ENCODE measurements at places on chromosomes 11 and 22.
A peak's percentile ranks its signal among the peaks of the same experiment; 100 is the strongest.

DNA sequence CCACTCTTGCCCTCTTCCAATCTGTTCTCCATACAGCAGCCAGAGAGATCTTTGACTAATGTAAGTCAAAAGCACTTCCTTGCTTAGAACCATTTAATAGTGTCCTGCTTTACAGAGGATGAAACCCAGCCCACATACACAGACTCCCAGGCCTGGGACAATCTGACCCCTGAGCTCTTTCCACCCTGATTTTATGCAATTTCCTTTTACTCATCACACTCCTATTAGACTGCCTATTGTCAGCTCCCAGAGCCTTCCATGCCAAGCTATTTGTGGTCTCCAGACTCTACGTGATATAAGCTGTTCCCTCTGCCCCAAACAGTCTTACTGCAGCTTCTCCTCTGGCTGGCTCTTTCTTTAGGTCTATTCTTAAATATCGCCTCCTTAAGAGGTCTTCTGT, 28.1 kb downstream of the ME3 start:
- DNase-seq, result no peak

- DNase-seq, result no peak
These were observed 185.4 kb downstream of the AASDHPPT start for GRCh38 chr11:106262852-106263251.

GRCh38 chr11:57873196-57873911, 111.8 kb downstream of the CTNND1 start:
- no peak for DNase-seq

GRCh38 chr11:93614173-93614722, 47.2 kb upstream of the CEP295 start:
- DNase-seq, result no peak

- no peak for DNase-seq
These were observed 24.0 kb downstream of the LMO1 start for GRCh38 chr11:8239536-8240228.

DNA sequence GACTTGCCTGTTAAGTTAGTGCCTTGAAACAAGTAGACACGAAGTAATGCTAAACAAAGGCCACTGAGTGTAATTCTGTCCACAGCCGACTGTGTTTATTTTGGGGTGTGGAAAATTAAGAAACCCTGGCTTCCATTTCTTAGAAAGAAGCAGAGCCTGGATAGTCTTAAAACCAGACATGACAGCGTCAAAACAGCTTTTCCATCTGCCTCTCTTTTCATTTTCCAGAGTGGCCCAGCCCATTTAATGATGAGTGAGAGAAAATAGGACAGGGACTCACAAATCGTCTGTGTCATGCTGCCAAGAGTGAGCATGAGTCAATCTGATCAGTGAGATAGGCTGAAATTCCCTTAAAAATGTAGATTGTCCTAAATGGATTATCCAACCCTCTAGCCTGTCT, 485.9 kb downstream of the JRKL start:
- DNase-seq, result no peak

- DNase-seq, result peak; percentile 63
These were observed 2.3 kb downstream of the IRF7 start for GRCh38 chr11:613369-613968.

GRCh38 chr11:72576243-72576595, 98.0 kb downstream of the PDE2A start:
- no peak for DNase-seq

DNA sequence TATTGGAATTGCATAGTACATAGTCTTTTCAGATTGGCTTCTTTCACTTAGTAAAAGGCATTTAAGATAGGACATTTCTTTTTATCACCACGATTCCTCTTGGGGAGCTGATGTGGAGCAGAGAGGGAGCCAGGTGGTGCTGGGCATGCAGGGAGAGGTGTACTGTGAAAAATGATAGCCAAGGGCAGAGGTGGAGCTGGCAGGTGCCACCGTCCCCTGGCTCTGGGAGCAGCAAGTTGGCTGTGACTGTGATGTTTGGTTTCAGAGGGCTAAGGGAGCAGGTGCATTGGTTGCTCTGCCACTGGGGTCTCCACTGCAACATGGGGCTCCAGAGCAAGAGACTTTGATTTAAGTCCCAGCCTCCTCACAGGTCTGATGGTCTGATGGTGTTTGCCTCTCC, 16.5 kb downstream of the SGSM1 start:
- no peak for DNase-seq

DNA sequence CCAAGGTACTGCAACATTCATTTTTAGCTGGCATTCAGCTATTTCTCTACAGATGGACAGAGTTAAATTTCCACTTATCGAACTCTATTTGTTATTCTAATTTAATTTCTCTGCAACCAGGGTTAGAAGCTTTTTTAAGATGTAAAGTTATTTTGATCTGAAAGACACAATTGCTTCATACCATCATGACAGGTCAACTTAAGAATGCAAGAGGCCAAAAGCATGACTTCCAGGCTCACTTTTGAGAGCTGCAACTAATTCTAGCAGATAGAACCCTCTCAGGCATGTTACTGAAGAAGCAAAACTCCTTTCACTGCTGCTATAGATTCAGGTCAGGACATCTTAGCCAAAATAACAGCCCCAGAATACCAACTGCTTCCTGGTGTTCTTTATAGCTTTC, 86.5 kb upstream of the GALNT18 start:
- DNase-seq, result no peak

DNA sequence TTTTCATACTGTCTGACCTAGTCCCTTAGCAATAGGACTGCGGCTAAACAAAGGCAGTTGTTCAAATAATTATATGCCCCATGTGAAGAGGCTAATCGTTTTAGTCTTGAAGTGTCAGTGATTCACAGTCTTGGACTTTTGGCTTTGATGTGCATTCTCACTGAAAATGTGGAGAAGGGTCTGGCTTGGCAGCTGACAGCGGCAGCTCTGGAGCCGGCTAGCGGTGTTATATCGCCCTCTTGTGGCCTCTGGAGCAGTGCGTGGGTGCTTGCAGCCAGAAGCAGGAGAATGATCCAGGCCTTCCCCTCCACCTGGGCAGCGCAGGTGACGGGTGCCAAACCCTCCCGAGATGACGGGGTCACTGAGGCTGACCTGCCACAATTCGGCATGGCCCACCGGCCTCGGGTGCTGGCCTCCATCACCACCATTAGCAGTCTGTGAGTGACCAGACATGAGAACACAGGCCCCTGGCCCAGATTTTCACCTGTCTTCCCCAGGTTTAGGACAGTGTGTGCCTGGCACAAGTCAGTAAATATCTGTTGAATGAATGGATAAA, 90.3 kb upstream of the PITPNB start:
- DNase-seq, result peak; percentile 63

- no peak for DNase-seq
These were observed 25.1 kb downstream of the ADM start for GRCh38 chr11:10329935-10330334.

DNA sequence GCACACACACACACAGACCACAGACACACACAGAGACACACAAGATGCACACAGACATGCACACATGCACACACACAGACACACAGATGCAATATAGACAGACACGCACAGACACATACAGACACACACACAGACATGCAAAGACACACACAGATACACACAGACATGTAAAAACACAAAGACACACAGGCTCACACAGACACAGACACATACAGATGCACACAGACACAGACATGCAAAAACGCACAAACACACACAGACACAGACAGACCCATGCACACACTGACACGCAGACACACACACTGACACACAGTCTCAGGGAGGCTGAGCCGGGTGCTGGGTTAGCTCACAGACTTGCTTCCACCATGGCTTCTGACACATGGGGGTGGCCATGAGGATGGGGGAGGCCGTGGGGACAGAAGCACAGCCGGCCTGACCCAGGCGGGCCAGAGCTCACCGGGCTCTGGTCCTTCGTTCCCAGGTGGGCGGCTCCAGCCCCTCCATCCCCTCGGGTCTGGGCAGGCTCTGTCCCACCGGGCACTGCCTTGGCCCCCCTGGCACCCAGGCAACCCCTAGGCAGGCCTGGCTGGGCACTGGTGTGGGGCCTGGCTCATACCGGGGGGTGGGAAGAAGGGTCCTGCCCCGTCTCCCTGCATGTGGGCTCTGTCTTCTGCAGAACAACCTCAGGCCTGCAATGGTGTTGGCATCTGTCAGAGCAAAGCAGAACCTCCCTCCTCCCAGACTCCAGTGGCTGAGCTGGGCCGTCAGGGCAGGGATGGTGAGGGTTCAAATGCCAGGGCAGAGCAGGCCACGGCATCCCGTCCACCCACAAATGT, 1489.5 kb downstream of the BRD1 start:
- no peak for DNase-seq

- no peak for DNase-seq
These were observed 72.9 kb downstream of the CTTN start for GRCh38 chr11:70471254-70471653.

DNA sequence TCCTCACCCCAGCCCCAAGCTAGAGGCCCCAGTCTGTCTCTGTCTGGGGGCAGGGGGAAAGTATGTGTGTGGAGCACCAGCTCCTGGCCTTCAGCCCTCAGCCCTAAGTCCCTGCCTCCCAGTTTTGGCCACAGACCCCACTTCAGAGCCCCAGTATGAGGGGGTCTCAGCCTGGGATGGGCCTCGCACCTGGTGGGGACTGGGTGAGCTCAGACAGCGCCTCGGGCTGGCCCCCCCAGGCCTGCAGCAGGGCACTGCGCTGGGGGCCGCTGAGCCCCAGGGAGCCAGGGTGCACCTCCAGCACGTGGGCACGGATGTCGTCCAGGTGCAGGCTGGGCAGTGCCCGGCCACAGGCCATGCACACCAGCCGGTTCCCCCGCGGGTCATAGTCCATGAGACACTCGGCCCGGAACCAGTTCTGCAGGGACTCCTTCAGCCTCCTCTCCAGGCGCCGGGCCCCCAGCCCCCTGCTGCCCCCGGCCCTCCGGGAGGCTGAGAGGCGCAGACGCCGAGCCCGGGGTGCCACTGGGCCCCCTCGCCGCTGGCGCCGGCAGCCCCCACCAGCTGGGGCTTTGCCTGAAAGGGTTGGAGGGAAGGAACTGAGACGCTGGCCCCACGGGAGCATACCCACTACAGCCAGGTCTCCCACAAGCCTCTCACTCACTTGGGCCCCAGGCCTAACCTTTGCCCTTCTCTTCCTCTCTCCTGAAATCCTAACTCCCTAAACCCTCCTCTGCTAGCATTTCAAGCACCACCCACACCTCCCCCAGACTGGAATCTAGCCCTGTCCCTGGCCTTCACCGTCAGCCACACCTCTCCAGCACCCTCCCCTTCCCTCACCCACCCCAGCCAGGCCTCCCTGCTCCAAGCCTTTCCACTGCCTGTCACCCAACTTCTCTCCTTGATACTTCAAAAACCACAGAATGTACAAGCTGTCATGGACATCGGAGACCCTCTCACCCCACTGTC, 3.6 kb downstream of the ZFTA start:
- no peak for DNase-seq

- no peak for DNase-seq
These were observed 66.3 kb downstream of the C11orf91 start for GRCh38 chr11:33634291-33634834.

GRCh38 chr11:45896422-45896984, 10.6 kb downstream of the FREY1 start:
- DNase-seq, result no peak

GRCh38 chr11:79437278-79437980, 3.4 kb downstream of the TENM4 start:
- no peak for DNase-seq

DNA sequence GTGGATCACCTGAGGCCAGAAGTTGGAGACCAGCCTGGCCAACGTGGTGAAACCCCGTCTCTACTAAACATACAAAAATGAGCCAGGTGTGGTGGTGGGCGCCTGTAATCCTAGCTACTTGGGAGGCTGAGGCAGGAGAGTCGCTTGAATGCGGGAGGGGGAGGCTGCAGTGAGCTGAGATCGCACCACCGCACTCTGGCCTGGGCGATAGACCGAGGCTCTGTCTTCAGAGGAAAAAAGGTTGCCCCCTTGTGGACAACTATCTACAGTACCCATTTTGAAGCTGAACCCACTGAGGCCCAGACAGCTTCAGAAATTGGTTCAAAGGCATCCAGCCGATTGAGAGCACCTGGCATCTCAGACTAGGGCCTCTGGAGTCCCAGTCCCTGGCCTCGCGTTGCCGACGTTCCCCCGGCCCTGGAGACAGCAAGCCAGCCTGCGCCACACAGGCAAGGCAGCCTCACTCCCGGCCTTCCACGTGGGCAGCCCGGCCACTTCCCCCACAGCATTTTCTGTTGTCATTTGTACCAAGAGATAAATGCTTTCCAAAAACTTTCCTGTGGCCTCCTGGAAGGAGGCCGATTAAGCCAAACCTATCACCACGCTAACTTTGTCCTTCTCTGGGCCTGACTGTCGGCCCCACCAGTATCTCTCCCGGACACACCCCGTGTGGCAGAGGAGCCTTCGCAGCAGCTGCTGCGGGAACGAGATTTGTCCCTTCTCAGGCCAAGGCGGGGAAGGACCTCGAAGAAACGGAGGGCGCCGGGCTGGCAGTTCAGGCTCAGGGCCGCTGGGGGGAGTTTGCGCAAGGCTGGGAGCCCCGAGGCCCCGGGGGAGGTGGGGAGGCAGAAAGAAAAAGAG, 82.8 kb downstream of the FLI1 start:
- no peak for DNase-seq

- no peak for DNase-seq
These were observed 164.1 kb downstream of the ARHGAP42 start for GRCh38 chr11:100851147-100851546.

DNA sequence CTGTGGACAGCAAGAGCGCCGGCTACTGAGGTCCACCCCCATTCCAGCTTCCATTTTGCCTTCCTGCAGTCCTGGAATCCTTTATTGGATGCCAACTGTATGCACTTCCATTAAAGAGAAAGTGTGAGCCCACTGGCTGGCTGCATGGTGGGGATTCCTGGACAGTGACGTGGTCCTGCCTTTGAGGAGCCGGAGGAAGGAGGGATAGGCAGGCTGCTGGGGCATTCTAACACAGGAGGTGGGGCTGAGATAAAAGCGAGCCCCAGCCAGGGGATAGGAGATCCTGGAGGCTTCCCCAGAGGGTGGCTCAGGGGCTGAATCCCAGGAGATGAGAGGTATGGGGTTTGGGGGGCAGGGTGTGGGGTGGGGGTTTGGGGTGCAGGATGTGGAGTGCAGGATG, 984.7 kb downstream of the BRD1 start:
- DNase-seq, result no peak

DNA sequence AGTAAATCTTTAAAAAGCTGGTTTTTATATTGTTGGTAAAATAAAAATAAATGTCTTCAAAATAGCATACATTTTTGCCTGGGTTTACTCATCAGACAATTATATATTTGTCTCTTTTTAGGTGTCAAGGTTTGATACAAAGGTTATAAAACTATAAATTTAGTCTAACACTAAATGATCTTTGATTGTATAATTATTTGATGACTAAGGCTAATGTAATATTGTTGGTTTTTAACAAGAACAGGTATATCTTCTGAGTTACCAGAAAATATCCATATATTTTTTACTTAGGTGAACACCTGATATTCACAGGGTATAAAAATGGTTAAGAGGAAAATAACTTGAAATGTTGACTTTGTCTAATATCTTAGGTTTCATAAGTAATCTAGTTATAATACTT, 104.3 kb downstream of the KIF18A start:
- DNase-seq, result no peak
